ENCODE measurements at places on chromosomes 6 and 20.

GRCh38 chr6:9789201-9789600, 625.7 kb downstream of the TFAP2A start:
- no peak for DNase-seq

GRCh38 chr6:161115468-161115867, 123.9 kb downstream of the MAP3K4 start:
- DNase-seq: no peak

DNA sequence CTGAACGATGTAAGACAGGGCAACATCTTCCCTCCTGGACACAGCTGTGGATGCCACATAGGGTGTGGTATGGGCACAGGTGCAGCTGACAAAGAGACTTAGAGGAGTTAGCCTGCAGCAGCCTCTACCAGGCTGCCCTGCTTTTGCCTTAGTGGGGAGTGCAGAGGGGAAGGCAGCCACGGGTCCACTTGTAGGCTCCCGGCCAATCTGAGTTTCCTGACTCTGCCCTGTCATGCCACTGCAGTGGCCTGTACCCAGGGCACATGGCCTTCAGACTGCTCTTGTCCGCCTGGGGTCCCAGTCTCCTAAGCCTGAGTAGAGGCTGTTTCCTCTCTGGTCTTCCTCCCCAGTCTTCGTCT, 17.1 kb upstream of the CST9L start:
- no peak for DNase-seq

DNA sequence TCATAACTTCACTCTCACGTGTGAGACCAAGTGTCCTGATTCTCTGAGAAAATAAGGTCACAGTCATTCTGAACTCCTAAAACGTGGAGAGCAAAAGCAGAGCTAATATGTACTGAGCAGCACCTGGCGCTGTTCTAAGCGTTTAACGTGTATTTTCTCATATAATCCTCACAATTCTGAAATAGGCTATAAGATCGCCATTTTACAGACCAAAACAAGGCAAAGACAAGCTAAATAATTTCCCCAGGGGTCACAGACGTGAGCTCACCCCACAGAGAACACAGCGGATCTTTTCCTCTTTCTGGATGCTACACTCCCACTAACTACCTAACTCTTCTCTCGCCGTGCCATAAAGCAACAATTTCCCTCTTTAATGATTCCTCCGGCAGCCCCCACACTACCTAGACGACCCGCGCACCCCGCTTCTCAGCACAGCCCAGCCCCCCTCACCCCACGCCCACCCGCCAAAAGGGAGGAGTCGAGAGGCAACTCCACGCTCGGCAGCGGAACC, 636 bp downstream of the SUPT3H start:
- DNase-seq: peak; percentile 62

DNA sequence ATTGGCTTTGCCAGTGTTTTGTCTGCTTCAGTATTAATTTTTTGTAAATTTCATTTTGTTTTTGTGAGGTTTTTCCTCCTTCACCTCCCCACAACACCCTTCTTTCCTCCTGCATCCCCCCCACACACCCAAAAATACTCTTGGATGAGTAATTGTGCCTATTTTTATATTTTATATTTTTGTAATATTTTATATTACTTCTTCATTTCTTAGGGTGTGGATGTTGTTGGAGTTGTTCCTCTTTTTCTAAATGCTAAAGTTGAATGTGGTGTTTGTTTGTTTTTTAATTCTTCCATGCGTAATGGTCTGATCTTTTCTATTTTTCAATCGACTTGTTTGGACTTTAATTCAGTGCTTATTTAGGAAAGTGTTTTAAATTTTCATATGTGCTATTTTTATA, 420.5 kb upstream of the SOX4 start:
- DNase-seq: no peak

DNA sequence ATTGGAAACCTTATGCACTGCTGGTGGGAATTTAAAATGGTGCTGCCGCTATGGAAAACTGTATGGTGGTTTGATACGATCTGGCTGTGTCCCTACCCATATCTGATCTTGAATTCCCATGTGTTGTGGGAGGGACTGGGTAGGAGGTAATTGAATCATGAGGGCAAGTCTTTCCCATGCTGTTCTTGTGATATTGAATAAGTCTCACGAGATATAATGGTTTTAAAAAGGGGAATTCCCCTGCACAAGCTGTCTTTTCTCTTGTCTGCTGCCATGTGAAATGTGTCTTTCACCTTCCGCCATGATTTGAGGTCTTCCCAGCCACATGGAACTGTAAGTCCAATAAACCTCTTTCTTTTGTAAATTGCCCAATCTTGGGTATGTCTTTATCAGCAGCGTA, 4.9 kb downstream of the TAP2 start:
- no peak for DNase-seq

GRCh38 chr20:58361481-58362205, 27.4 kb upstream of the VAPB start:
- DNase-seq: peak; percentile 25
